ENCODE measurements at places on chromosomes 2 and 18.

GRCh38 chr2:240178564-240178963, 38.1 kb upstream of the OTOS start:
- no peak for DNase-seq

DNA sequence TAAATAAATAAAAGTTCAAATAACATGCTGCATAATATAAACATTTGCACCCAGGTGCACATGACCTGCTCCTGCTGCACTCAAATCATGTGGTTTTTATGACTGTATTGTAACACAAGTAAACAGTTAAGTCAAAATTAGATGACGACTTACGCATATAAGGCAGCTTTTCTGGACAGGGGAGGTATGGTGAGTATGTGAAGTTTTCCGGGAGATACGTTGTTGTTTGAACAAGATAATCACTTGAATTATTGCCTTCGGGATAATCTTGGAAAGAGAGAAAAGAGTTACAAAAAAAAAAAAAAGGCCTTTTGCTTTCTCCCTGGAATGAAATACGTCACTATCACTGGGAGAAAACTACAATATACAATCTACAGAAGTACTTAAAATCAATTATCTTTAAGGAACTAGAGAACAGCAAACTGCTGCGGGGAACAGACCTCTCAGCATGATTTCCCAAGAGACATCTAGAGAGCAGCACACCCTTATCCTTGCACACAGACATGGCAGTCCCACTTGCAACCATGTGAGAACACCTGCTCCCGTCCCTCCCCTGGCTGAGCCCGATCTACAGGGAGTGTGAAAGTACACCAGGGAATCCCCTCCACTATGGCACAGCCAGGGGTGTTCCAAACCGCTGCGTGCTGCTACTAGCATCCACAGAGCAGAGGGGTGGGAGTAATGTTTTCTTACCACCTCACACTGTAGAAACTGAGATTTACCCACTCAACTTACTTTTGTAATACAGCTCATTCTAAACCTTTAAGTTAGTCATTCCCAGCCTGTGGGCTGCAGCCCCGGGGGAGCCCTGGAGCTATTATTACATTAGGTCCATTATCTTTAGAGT, 26.3 kb downstream of the B4GALT6 start:
- no peak for DNase-seq

- peak; percentile 60 for DNase-seq
These were observed 182.7 kb downstream of the RPIA start for GRCh38 chr2:88874063-88874657.

DNA sequence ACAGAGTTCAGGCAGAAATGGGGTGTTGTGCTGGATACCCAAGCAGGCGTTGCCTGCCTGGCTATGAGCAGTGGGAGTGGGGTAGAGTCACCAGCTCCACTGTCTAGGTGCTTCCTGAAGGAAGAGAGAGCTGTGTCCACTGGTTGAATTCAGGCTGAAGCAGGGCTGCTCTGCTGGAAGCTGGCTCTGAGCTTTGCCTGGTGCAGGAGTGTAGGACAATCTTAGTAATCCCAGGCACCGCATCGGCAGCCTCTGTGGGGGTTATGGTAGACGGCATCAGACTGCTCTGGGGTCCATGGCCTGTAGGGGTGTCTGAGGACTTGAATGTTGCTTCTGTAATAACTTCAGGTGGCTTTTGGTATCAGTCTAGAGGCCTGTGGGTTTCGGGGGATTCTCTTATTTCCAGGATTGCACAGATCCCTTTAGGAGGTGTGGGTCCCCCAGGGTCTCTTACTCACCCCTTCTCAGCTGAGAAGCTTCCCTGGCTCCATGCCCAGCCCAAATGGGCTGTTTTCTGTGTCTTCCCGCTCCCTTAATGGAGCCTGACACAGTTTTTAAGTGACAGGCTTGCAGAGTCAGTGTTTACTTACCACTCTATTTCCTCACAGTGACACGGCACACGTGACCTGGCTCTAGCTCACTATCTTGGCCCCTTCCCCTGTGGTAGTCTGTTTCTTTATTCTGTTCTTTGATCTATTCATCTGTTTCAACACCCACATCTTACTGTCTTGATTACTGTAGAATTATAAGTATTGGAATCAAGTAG, 644.3 kb downstream of the CBLN2 start:
- no peak for DNase-seq

DNA sequence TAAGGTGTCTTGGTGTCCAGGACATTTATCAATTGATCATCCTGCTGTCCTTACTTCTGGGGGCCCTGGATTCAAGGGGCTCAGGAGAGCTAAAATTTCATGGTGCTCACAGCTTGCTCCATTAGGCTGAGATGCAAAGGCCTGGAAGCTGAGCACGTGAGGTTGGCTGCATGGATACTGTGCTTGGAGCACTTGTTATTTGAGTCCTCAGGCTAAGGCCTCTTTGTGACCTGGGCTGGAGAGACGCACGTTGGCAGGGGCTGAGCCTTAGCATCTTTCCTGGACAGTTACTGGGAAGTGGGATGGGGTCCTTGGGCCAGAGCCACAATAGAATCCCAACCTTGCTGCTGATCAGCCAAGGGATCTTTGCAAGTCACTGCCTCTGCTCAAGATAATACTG, 151.2 kb upstream of the HS6ST1 start:
- no peak for DNase-seq
